HepG2 (cell line): ENCODE measurements at places on chromosomes 5 and 9. TPM values are rescaled to one million over a fixed set of nuclear protein-coding genes. Genes with fewer than 3 reads are reported as not detected.

Gene RANBP3L
- 0.09 TPM in 1 of 2 replicates, not detected in the other for total RNA-seq

Gene AGXT2
- total RNA-seq: 0.13 TPM in 1 of 2 replicates, not detected in the other

Gene SNAPC3
- 25.5 and 25.6 TPM in 2 replicates for total RNA-seq

Gene IL5
- not detected in 2 replicates for total RNA-seq

Gene SPINK7
- total RNA-seq: not detected in 2 replicates

Gene FOXD4L4
- 0.38 TPM in 1 of 2 replicates, not detected in the other for total RNA-seq

Gene TAF11L10
- total RNA-seq: not detected in 2 replicates

Gene C5orf34
- total RNA-seq: 6.2 and 6.4 TPM in 2 replicates

Gene PCDHGA8
- 0.08 and 0.29 TPM in 2 replicates for total RNA-seq

GRCh38 chr5:138391859-138392386, 39.4 kb downstream of the KDM3B start:
- DNase-seq: no peak

GRCh38 chr9:34059281-34059680, 10.6 kb upstream of the UBAP2 start:
- no peak for DNase-seq

- no peak for DNase-seq
Measured at GRCh38 chr5:135116160-135116561, 82.1 kb upstream of the PITX1 start.

GRCh38 chr9:14418301-14418940, 104.5 kb upstream of the NFIB start:
- no peak for DNase-seq

DNA sequence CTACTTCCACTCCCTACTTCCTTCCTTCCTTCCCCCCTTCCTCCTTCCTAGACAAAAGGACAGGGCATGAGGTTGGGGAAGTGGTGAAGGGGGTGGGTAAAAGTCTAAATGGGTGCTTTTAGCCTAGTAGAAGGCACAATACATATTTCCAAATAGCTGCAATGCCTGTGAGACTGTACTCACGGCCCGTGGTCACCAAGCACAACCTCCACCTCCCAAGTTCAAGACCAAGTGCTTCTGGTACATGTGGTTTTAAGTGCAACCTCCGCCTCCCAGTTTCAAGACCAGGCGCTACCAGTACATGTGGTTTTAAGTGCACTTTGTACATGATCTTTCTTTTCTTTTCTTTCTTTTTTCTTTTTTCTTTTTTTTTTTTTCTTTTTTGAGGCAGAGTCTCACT, 14.5 kb upstream of the NTNG2 start:
- no peak for DNase-seq

GRCh38 chr5:178356431-178356872, 123.8 kb upstream of the PHYKPL start:
- no peak for DNase-seq

- no peak for DNase-seq
Measured at GRCh38 chr9:129714511-129715061, 38.3 kb downstream of the PTGES start.

GRCh38 chr5:763397-763796, 21.1 kb downstream of the ZDHHC11B start:
- no peak for DNase-seq

GRCh38 chr5:171316258-171317121, 7.4 kb downstream of the TLX3 start:
- no peak for DNase-seq

GRCh38 chr5:88557881-88558280, 289.2 kb upstream of the TMEM161B start:
- no peak for DNase-seq

DNA sequence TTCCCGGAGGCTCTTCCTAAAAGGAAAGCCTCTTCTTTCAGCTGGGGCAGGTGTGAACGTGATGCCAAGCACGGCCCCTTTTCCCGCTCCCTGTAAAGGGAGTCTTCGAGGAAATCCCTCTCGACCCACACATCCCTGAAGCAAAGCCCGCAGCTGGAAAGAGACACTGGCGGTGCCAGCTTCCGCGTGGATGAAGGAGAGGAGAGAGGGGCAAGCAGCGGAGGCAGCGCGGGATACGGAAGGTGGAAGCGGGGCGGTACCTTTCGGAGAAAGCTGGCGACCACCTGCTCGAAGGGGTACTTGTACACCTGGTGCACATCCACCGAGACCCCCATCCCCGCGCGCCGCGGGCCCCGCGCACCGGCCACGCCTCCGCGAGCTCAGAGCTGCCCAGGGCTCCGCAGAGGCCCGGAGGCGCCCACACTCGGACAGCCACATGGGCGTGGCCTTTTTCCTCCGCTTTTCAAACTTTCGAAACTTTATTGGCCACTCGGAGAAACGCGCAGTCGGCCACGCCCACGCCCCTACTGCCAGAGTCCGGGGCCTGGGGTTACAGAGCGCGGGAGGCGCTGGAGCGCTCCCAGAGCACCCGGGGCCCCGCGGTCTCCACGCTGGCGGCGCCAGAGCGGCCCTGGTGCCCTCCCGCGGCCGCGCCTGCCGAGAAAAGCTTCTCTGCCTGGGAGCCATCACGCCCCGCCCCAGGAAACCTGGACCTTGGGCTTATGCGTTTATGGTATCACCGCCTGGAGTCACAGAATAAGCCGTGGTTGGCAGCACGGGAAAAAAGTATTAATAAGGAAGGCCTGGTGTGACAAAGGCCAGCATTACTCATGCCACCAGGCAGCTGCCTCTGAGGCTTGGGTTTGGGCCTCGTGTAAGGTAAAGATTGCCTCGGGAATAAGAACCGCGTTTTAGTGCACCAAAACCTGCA, at the start of gene PRELID2:
Gene PRELID2 (minus strand): TSS at position 426 of the 931 bp plus-strand sequence. CDS start 91 bp downstream, at position 335.
- DNase-seq: peak; percentile 89

GRCh38 chr5:157219491-157220271, 39.0 kb downstream of the ITK start:
- no peak for DNase-seq

- DNase-seq: no peak
Measured at GRCh38 chr5:60604771-60605170, 95.2 kb downstream of the DEPDC1B start.

DNA sequence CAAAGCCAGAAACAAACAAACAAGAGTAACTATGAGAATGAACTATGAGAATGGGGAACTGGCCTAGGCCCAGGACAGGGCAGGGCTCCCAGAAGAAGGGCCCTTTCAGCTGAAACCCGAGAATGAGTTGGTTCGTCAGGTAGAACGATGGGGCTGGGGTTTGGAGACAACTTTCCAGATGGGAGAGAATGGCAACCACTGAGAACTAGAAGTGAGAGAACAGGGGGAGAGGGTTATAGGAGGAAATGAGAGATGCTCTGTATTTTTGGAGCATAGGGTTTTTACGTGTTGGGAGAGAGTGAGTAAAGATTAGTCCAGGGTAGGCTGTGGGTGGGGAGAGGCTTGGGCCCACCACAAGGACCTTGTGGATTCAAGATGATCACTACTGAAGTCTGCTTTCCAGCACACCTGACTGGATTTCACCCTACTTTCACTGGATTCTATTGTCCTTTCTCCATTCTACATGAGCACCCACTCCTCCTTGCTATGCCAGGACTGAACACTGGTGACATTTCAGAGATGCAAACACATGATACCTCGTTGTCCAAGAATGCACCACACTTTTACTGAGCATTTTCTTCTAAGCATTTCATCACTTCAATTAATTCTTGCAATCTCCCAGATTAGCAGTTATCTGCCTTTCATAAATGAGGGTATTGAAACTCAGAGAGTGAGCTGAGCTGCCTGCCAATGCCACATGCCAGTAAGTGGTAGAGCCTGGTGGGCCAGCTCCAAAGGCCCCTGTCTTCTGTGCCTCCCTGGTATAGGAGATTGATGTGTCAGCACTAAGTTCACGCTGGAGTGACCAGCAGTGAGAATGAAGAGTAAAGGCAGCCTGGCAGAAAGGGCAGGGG, 3.2 kb upstream of the TMEM268 start:
- no peak for DNase-seq

- DNase-seq: no peak
Measured at GRCh38 chr9:136849960-136850865, 1.0 kb downstream of the PHPT1 start.

DNA sequence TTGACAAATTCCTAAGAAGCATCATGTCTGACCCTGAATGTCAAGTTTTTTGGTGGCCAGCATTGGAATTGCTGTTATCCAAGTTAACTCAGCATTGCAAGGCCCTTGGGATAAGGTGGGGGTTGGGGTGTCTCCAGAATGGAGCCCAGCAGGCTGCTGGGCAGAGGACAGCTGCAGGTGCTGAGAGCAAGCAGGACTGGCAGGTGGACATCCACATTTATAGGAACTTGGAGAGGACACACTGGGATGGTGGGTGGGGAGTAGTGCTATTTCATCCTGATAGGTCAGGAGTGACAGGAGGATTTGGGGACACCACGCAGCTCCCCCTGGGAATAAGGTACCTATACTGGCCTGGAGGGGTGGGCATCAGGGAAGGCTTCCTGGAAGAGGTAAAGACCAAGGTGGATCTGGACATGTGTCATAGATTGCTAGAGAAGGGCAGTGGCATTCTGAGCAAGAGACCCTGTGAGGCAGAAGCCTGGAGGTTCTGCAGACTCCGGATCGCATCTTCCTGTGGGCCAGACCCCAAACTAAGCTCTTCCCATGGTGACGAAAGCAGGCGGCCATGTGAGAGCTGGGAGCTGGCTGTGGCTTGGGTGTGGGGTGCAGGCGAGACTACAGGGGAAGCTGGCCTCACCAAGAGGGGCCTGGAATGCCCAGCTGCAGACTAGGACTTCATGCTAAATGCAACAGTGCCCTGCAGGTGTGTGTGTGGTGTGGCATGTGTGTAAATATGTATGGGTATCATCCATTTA, 148.1 kb downstream of the RGS3 start:
- DNase-seq: no peak

DNA sequence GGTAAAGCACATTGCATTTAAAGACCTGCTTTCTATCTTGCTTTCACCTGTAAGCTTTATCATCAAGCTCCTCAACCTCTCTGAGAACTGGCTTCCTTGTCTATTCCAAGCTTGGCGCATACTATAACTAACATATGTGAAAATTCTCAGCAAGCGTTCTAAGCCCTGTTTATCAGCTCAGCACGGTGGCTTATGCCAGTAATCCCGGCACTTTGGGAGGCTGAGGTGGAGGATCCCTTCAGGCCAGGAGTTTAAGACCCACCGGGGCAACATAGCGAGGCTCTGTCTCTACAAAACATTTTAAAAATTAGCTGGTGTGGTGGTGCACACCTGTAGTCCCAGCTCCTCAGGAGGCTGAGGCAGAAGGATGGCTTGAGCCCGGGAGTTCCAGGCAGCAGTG, 1.6 kb upstream of the ATP6V0E1 start:
- no peak for DNase-seq

GRCh38 chr5:1468247-1468612, 23.0 kb upstream of the SLC6A3 start:
- DNase-seq: peak; percentile 27

DNA sequence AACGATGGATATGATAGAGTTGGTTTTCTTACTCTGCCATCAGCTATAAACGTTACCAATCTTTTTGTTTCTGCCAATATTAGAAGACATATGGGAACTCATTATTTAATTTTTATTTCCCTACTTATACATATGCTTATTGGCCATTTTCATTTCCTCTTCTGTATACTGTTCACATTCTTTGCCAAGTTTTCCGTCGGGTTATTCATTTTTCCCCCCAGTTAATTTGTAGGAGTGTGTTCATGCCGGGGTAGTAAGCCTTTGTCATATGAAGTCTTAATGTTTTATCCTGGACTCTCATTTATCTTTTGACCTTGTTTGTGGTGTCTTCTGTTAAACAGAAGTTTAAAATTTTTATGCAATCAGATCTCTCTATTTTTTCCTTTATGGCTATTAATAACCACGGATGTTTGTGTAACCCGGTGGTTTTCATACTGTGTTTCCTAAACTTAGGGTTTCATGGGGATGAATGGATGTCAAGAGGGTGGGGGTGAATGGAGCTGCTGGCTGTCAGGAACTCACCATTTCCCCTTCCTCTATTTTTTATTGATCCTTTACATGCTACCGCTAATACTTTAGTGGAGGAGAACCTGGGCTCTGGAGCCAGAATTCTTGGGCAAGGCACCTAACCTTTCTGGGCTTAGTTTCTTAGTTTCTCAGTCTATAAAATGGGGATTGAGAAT, 42.5 kb upstream of the PPARGC1B start:
- no peak for DNase-seq

DNA sequence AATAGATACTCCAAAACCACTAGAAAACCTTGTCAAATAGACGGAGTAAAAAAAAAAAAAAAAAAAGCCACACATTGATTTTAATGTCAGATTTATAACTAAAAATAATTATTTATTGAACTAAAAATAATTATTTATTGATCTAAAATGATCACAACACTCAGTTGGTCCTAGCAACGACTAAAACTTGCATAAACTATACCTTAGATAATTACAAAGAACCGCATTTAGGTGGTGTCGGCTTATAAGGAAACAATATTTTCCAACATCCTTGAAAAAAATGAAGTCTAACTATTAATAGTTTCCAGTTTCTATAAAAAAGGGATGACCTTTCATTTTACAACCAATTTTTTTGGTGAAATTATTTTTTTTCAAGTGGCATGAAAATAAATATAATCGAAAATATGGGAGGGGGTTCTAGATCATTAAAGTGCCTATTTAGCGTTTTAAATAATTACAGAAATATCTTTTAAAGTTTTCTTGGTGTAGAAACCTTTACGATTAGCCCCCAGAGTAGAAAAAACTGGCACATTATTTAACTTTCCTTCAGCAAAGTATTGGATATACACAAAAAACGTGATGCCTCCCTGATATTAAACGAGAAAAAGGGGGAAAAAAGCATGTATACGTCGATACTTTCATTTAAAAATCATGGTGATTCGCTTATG, 3.7 kb downstream of the ARRDC3 start:
- no peak for DNase-seq

DNA sequence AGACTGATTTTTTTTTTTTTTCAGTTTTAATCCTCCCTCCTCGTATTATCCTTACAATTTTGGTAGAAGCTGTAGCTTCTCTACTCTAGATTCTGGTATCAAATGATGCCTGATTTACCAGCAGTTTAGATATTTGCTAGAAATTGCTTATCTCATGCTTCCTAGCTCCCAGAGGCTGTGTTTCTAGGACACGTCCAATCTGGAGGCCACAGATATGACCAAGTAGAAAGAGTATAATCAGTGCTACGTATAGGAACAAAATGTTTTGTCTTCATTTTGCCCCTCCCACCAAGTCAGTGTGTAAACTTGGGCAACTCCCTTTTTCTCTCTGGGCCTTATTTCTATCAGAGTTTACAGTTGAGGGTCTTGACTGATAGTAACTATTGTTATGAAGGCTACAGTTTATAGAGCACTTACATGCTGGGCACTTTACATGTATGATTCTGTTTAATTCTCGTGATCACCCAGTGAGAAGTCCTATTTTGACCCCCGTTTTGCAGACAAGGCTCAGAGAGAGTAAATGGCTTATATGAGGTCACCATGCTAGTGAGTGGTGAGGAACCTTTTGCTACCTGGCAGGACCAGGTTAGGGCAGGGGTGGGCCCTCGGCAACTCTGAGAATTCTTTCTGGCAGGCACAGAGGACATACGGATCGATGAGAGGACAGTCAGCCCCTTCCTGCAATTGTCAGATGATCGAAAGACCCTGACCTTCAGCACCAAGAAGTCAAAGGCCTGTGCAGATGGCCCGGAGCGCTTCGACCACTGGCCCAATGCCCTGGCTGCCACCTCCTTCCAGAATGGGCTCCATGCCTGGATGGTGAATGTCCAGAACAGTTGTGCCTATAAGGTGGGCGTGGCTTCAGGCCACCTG, 7.6 kb downstream of the HDHD3 start:
- no peak for DNase-seq

- no peak for DNase-seq
Measured at GRCh38 chr5:42965934-42966333, 74.2 kb downstream of the ANXA2R start.

GRCh38 chr5:107674655-107675054, 3.9 kb upstream of the EFNA5 start:
- no peak for DNase-seq
